ENCODE measurements at places on chromosomes 1 and 21.

DNA sequence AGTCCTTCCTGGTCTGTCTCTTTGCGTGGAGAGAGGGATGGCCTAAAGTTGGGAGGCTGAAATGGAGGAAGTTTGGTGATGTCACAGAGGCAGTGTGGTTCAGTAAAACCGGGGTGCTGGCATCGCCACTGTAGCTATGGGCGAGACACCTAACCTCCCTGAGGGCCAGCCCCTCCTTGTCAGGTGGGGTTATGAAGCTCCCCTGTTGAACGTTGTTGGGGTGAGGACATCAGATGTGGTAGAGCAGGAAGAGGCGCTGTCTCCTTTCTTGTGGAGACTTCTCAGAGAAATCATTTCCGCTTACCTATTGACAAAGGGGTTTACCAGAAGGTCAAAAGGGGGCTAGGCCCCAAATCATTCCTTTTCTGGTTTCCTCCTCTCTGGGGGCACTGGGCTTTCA lies 294.7 kb downstream of the SIPA1L2 start:
- no peak for DNase-seq

DNA sequence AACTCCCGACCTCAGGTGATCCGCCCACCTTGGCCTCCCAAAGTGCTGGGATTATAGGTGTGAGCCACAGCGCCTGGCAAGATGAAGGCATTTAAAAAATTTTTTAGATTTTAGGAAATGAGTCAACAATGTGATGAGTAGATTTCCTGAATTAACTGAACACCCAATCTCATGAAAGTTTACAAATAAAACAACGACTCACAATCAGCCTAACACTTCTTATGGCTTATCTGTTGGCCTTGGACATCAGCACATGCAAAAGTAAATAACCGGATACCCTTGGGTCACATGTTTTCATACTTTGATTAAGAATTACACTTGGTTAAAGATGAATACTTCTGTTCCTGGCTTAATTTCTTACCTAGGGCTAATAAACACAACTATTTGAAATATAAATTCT lies 3.0 kb downstream of the GNG12 start:
- DNase-seq = no peak

DNA sequence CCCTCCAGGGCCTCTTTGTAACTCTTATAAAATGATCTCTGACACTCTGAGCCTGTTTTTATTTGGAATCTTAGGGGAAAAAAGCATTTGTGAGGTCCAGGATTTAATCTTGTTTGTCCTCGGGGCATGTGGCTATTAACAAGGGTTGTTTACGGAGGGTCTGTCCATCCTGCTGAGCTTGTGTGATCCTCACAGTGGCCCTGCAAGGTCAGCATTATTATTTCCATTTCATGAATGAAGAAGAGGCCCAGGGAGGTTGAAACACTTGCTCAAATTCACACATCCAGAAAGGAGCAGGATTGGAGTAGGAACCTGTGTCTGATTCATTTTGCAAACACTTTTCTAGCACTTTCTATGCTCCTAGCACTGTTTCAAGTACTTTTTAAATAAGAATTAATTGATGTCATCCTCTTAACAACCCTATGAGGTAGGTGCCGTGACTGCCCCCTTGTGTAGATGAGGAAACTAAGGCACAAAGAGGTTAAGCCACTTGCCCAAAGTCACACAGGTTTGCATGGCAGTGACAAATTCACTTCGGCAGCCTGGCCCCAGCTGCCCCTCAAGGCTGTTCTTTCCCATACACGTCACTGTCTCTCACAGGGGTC lies 178.9 kb downstream of the MIS18A start:
- DNase-seq = no peak

- DNase-seq = no peak
Measured at GRCh38 chr1:43247256-43247921, 22.4 kb upstream of the TMEM125 start.

- no peak for DNase-seq
Measured at GRCh38 chr1:226674892-226675714, 64.0 kb downstream of the ITPKB start.

- DNase-seq = no peak
Measured at GRCh38 chr1:184167352-184167751, 115.8 kb downstream of the TSEN15 start.

- DNase-seq = no peak
Measured at GRCh38 chr1:110602466-110602865, 3.7 kb downstream of the KCNA2 start.

- no peak for DNase-seq
Measured at GRCh38 chr1:10319750-10320149, 79.1 kb upstream of the PGD start.

DNA sequence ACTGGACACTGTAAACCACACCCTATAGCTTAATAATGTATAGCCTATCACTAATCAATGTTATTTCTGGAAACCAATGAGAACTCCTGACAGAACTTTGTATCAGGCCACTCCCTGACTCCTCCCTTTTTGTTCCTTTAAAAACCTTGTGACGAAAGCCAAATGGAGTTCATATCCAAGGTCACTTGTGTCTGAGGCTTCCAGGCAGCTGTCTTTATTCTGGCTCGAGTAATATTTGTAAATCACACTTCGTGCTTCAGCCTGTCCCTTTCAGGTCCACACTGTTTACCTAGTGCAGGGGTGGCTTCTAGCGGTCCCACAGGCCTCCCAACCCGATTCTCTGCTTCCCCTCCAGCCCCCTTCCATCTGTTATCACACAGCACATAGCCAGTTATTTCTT lies 16.2 kb upstream of the CAPN9 start:
- DNase-seq = no peak

GRCh38 chr1:25088946-25089345 lies 143.4 kb downstream of the SYF2 start:
- no peak for DNase-seq

GRCh38 chr1:44062656-44063179 lies 31.5 kb upstream of the SLC6A9 start:
- no peak for DNase-seq

- DNase-seq = no peak
Measured at GRCh38 chr1:165075725-165076370, 280.7 kb downstream of the LMX1A start.

DNA sequence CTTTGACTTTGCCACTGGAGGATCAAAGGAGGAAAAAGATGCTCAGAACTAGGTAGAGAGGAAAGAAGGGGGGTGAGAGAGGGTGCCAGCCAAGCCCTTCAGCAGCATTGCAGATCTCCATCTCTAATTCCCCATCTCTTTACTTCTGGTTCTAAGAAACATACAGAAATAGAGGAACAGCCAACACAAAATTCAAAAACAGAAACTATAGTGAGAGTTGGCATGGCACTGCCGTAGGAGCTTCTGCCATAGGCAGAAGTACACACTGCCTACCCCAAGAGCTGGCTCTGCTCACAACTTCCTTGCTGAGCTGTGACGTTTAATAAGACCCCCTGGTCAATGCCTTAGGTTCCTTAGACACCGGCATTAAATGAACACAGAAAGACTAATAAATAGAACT lies 26.6 kb upstream of the RPF1 start:
- no peak for DNase-seq

DNA sequence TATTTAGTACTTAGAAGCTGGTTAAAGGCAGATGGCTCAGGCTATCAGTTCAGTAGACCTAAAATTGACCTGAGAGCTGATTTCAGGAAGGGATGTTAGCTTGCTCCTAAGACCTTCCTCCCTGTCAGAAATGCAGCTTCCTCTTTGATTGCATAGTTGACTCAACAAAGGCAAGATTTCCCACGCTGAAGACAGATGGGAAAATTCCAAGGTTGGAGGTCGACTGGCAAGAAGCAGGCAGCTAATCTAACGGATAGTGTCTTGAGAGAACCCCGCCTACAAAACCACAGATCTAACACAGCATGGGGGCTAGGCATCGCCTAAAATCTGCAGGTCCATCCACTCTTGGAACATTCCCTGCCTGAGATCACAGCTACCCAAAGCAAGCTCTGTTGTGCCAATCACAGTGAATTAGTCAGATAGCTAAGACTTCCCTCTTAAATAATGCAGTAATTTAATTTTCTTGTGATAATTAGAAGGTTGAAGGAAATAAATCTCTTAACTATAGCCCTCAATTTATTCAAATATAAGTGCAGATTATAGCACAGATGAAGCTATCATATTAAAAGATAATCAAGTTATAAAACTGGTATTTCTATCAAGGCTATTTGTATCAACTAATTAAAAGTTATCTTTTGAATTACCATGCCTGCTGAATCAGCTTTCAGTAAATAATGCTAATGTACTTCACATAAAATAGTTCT lies 357.8 kb upstream of the SGIP1 start:
- no peak for DNase-seq

DNA sequence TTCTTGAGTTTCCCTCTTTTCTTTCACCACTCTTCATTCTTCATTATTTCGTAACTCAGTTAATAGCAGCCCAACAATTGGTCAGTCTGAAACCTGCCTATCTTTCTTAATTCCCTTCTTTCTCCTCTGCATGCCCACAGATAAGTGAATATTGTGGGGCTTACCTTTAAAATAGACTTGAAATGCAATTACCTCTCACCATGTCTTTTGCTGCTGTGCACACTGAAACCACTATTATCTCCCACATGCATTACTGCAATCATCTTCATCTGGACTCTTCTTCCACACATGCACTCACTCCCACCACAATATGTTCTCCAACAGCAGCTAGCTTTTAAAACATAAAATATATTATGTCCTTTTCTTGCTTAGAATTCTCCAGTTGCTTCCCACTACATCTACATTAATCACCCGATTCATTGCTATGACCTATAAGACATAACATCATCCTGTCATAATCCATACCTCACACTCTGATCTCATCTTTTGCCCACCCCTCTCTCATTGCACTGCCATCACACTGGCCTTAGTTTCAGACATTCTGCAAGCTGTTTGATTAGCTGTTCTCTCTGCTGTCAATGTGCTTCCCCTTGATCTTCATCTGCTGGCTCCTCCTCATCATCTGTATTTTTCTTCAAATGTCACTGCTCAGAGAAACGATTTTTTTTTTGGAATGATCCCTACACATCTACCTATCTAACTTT lies 304.8 kb downstream of the PTPRC start:
- DNase-seq = no peak

DNA sequence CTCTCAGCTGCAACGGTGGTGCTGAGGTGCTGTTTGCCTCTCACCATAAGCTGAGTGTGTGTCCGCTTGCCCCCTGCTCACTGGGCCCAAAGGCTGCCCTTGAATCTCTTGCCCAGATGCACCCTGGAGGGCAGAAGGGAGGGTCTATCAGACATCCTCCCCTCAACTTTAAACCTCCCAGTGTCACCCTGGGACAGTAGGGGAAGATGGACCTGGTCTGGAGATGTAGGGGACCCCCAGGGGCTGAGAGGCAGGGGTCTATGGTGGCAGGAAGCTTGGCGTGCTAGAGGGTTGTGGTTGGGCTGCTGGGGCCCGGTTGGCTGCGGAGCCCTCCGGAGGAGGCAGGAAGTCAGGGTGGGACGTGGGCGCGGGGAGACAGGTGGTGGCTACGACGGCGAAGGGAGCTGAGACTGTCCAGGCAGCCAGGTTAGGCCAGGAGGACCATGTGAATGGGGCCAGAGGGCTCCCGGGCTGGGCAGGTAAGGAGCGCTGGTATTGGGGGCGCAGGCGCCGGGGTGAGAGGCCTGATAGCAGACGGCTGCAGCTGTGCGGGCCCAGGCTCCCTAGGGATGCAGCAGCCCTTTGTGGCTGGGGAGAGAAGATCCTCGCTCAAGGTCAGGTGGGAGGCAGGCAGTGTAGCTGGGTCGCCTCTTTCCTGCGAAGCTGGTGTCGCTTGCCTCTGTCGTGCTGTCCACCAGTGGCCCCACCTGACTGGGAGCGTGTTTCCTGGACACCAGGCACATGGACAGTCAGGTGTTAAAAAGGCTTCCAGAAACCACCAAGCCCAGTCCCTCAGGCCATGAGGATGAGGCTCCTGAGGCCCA lies at the start of gene LCK:
Gene LCK (plus strand): TSS at position 373 of the 824 bp plus-strand sequence. CDS start 23,065 bp downstream, outside the sequence.
- DNase-seq = no peak

DNA sequence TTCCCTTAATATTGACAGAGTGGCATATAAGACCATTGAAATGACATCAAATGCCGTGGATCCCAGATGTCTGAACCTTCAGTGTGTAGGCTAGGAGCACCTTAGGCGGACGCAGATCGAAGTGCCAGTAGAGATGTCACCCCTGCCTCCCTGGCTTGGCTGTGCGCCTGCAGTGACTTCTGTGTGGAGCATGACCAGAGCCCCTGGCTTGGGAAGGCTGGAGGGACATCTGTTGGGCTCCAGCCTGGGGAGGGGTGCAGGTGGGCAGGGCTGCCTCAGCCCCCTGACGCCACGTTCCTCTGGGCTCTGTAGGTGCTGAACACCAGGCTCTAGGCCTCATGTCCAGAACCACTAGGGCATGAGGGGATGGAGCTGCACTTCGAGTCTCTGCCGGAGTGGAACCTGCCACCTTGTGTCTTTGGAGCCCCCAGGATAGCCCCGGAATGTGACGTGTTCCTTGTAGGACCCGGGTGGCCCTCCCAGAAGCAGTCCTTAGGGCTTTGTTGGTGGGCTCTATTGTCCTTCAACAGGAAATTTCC lies 103.8 kb downstream of the ADARB1 start:
- DNase-seq = no peak

- no peak for DNase-seq
Measured at GRCh38 chr1:4165686-4166300, 265.7 kb upstream of the C1orf174 start.

DNA sequence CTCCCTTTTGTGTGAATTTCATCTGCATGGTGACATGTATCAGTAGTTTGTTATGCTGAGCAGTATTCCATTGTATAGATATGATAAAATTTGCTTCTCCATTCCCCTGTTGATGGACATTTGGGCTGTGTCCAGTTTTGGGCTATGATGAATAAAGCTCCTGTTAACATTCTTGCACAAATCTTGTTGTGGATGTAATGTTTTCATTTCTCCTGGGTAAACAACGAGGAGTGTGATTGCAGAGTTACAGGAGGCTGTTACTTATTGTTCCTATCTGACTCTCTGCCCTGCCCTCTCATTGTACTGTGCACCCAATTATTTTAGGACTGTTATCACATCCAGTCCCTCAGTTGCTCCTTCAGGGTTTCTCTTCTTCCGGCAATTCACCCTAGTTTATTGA lies 24.2 kb downstream of the MAPKAPK2 start:
- DNase-seq = no peak

DNA sequence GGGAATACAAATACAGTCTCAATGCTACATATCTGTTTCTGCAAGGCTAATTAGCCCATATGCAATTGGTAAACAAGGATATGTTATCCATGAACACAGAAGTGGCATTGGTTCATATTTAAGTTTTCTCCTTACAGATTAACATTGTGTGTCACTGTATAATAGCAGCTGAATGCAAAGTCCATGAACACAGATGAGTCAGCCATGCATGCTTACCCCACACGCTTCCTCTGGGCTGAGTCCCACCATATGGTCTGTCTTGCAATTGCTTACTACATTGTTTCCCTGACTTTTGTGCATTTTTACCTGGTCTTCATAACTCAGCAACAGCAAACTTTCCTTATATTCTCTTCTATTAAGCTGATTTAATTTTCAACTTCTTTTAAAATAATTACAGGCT lies 41.5 kb upstream of the TSNAX start:
- DNase-seq = no peak

DNA sequence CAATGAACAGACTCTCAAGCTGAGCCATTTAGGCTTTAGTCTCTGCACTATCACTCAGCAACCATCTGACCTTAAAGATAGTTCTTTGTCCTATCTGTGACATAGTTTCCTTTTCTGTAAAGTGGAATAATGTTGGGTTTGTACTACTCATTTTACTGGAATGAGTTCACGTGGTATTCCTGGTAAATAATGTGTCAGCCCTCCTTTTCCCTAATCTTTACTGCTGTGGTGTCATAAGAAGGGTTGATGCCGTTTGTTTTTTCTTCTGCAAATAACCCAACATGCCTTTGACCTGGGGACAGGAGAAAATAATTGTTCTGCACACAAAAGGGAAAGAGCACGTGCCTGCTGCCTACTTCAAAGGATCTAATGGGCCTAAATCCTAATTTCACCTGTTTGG lies 297.8 kb downstream of the BRINP3 start:
- no peak for DNase-seq

GRCh38 chr1:224252479-224252878 lies 69.4 kb downstream of the DEGS1 start:
- no peak for DNase-seq
